Adipocyte (in vitro differentiated cells): ENCODE measurements at places on chromosomes 4 and X.

DNA sequence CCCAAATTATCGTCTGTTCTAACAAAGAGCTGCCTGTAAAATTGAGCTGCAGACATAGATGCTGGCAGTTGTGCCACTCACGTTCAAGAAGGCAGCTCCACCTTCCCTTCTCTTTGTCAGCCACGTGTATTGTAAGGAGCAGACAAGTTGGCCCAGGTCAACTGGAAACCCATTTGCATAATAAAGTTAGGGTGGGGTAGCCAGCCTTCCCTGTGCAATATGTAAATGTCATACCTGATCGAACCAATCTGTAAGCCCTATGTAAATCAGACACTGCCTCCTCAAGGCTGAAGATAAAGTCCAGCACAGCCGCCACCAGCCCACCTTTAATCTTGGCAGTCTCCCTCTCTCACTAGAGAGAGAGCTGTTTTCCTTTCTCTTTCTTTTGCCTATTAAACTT lies 117.2 kb downstream of the TMEM144 start:
- DNase-seq = no peak

DNA sequence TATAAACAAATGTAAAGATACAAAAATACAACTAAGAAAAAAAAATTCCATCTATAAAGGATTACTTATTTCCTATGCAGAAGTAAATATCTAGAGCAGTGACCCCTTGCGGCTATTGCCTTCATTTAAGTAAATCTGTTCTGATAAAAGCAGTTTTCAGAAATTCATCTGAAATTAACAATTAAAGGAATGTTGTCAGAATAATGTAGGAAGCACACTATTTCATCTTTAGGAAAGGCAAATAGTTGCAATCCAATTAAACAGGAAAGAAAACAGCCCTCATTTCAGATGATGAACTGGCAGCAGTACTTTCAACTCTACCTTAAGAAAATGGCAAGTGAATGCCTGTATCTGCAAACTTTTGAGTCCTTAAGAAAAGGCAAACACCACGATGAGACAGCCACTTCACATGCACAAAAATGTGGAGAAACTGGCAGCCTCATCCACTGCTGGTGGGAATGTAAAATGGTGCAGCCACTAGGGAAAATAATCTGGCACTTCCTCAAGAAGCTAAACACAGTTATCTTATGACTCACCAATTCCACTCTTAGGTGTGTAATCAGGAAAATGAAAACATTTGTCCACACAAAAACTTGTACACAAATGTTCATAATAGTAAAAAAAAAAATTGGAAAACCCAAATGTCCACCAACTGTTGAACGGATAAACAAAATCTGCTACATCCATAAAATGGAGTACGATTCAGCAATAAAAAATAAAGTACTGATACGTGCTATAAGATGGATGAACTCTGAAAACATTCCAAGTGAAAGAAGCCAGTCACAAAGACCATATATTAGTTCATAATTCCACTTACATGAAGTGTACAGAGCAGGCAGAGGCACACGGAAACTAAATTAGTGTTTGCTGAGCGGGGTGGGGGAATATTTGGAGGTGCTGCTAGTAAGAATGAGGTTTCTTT lies 2.0 kb upstream of the THAP9 start:
- peak; percentile 91 for DNase-seq

DNA sequence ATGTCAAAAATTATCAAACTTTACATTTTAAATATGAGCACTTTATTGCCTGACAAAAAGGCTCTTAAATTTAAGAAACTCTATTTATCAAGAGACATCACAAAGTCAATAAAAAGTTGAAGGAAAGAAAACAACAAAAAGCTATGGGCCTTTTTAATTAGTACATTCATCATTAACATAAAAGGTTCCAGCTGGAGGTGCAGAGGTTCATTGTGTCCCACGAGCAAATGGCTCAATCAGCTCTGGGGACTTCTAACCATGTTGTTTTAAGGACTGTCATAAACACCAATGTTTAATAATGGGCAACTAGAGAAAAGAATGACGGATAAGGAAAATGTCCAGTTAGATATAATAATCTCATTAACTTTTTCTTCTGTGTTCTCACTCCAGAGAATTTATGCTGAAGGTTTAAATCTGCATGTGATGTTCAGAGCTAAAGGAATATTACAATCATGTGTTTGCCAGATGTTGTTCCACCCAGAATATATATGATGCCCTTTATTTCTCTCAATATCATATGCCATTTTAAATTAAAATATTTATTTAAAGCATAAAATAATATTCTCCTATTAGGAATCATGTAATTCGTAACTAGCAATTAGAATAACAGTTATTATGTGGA lies 840.3 kb upstream of the ADGRL3 start:
- no peak for DNase-seq

GRCh38 chrX:73930300-73930699 lies 367.3 kb downstream of the CHIC1 start:
- no peak for DNase-seq

GRCh38 chr4:22978656-22979055 lies 285.9 kb downstream of the GBA3 start:
- DNase-seq = no peak

- peak; percentile 18 for DNase-seq
These were observed 318.6 kb downstream of the ANK2 start for GRCh38 chr4:113368056-113368455.

DNA sequence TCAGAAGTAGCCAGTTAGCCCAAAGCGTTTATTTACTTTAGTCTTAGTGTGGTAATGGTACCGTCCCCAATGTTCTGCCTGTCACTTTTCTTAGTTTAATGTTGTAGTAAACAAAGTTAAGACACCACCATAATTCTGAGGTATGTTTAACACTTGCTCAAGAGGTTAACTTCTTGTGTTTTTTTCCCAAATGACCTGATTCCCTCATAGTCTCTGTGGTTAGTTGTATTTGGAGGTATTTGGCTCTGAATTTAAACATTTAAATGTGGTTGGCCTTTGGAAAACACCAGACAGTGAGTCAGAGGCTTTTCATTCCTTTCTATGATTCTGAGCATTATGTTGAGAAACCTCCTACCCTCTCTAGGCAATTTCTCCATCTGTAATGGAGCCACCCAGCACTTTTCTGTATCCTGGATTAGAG lies 47.9 kb downstream of the CXCL1 start:
- peak; percentile 98 for DNase-seq

- DNase-seq = no peak
These were observed 24.7 kb upstream of the FRAS1 start for GRCh38 chr4:78032446-78032845.

GRCh38 chr4:175339100-175339707 lies 421.0 kb downstream of the ADAM29 start:
- peak; percentile 39 for DNase-seq

GRCh38 chr4:39873823-39874222 lies 103.9 kb downstream of the PDS5A start:
- DNase-seq = peak; percentile 44

- DNase-seq = peak; percentile 87
These were observed 36.9 kb upstream of the ATOH1 start for GRCh38 chr4:93791570-93792195.

DNA sequence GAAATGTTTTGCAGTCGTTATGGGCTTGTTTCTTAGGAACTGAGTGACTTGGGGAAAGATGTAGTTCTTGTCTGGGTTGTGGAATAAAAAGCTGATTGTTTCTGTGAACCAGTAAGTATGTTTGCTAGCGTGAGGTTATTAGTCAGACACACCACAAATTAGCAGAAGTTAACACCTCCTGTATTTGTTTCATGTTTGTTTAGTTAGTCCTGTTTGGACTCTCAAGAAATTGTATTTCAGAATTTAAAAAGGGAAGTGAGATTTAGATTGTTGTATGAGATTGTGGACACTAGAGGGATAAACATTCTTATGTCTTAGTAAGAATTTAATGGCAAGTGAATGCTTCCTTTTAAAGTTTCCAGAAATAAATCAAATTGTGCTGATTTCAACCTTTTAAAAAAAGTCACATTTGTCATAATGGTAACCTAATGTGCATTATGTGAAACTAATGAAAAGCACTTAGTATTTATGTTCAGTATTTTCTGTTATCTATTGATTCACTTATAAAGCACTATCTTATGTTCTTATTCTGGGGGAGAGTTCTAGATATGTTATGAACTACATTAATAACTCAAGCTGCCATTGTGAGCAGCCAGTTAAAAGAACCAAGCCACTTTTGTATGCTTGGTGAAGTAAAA lies 25.6 kb downstream of the ATP10D start:
- peak; percentile 60 for DNase-seq

DNA sequence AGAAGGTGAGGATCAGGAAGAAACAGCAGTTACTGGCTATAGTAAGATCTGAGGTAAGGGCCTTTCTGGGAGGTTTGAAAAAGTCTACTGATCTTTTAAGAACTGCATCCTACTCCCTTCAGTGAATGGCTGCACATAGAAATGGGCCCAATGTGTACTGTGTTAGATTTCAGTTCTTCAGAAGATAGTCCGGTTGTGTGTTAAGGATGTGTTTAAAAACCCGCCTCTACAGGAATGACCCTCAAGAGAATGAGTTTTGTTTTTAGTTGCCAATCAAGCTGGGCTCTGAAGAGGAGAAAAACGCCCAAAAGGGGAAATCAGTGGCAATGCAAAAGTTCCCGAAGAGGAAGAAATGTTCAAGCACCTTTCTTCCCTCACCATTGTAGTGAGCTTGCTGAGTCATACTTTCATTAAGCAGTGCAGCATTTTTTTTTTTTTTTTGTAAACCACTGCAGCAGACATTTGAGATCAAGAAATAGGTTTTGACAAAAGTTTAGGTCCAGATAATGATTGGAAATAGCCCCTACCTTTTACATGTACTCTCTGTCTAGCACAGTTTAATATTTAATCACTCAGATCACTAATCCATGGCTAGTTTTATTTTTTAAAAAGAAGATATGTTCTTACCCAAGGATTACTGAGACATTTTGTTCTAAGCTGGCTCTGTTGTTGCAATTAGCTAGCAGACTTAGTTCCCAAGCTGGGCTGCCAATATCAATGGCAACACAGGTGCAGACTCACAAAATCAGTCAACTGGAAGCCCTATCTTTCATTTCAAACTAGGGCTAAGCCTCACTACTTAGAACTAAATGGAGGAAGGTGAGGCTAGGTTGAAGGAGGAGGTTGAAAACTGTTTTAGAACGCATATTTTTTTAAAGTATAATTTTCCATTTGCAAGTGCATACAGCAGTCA lies 7.0 kb upstream of the TRPC5OS start:
- peak; percentile 24 for DNase-seq

DNA sequence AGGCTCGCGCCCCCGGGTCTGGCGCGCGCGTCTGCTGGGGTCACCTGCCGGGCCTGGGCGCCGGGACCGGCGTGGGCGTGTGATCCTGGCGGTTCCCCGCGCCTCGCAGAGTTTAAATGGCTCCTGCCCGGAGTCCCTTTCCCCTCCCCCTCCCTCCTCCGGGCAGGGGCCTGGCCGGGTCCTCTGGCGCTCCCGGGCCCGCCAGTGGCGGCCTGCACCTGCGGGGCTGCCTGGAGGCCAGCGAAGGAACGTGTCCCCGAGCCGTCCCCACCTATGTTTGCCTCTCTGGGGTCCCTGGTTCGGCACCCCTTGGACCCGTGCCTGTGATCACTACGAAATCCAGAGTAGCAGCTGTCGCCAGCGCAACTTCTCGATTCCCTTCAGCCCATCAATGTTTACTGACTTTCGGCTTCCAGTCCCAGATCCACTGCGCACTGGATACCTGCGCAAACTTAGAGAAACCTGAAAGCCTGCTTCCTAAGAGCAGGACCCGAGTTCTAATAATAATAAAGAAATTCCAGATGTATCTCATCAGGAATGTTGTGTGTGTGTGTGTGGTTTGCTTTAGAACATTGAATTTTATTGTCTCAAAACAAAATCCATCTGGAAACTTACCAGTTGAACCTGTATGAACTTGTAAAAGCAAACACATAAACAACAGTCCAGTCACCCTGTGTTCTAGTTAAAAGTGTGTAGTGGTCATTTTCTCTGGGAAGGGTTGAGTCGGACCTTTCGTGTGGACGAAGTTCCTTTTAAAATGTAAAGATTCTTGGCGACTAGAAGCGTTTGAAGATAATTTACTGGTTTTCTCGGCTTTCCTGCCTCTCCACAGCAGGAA lies 788 bp downstream of the SHROOM2 start:
- DNase-seq = no peak

DNA sequence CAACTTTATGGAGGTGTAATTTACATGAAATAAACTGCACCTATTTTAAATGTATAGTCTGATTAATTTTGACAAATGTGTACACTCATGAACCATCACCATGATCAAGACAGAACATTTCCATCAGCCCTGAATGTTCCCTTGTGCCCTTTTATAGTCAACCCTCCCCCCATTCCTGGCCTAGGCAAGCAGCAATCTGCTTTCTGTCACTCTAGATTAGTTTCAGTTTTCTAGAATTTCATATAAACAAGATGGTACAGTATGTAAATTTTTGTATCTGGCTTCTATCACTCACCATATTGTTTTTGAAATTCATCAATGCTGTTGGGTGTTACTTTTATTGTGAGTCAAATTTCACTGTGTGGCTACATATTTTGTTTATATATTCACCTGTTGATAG lies 234.2 kb upstream of the RPS6KA3 start:
- DNase-seq = no peak

DNA sequence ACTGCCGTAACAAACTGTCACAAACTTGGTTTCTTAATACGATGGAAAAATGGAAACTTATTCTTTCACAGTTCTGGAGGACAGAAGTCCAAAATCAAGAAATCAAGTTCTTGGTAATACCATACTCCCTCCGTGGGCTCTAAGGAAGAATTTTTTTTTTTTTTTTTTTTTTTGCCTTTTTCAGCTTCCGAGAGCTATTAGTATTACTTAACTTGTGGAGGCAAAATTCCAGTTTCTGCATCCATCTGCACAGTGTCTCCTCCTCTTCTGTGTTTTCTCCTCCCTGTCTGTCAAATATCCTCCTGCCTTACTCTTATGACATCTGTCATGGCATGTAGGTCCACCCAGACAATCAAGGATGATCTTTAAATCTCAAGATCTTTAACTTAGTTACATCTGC lies 426.6 kb downstream of the SPRY1 start:
- no peak for DNase-seq

DNA sequence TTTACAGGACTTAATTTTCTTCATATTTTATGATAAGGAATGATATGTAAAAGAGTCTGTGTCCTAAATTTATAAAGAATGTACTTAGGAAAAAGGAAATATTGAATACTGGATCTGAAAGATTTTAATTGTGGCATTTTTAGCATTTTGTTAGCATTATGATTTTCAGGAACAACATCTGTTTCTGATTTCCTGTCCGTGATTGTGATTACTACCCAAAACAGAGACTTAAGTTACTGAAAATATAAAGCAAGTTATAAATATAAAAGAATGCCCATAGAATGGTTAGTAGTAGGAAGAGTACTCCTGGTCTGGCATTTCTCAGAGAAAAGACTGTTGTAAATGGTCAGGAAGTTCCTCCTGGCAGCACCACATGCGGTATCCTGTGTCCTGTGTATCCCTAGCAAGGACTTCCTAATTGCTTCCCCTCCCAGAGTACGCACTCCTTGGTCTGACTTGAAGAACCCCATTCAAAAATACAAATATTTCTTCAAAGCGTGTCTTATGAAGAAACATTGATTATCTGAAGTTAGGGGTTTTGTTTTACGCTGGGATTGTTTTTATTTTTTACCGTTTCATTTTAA lies 88.9 kb downstream of the RS1 start:
- peak; percentile 53 for DNase-seq

GRCh38 chrX:22249371-22249770 lies 23.3 kb upstream of the CBLL2 start:
- no peak for DNase-seq
